Globus pallidus (tissue), 1 donor: ENCODE measurements at places on chromosomes 5 and 9.
A peak's percentile ranks its signal among the peaks of the same experiment; 100 is the strongest.

DNA sequence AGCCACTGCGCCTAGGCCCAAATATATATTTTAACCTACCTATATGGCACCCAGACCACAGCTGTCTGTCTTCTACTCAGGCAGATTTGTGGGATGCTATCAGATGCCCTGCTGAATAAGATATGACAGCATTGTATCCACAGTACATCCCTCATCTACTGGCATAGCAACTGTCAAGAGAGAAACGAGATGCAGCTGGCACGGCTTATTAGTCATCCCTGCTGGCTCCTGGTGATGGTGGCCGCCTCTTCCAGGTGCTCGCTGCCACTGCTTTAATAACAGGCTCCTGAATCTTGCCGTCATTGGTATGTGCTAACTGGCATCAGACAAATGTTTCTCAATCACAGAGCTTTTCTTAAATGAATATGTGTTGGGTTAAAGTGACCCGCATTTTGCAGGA, 34.0 kb downstream of the B4GALT1 start:
- no peak for DNase-seq

GRCh38 chr5:73792687-73793320, 166.8 kb downstream of the ARHGEF28 start:
- DNase-seq, result peak; percentile 63

DNA sequence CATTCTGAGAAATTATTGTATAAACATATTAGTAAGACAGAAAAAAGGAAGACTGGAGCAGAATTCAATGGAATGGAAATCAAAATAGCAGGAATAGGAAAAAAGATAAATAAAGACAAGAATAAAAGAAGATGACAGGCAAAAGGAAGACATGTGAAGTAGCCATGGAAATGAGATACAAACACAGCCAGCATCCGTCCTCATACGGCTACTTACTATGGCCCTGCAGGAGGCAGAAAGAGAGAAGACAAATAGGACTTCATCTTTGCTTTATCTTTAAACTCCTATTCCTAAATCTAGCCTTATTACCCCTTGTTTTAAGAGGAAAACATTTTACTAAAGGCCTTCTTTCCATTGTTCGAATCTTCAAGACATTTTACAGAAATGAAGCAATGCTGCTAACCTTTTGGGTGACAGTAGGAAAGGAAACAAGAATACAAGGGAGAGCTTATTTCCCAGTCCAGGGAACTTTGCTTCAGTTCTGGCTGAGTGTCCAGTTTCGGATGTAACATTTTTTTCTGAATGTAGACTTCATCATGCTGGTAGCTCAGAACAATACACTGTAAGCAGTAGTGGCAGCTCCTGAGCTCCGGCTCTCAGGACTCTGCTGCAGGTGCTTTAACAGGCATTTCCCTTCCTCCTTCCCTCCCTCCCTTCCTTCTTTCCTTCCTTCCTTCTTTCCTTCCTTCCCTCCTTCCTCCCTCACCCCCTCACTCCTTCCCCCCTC, 106.4 kb upstream of the SLC12A2 start:
- DNase-seq, result no peak

GRCh38 chr9:95109456-95109855, 208.1 kb downstream of the FANCC start:
- no peak for DNase-seq

DNA sequence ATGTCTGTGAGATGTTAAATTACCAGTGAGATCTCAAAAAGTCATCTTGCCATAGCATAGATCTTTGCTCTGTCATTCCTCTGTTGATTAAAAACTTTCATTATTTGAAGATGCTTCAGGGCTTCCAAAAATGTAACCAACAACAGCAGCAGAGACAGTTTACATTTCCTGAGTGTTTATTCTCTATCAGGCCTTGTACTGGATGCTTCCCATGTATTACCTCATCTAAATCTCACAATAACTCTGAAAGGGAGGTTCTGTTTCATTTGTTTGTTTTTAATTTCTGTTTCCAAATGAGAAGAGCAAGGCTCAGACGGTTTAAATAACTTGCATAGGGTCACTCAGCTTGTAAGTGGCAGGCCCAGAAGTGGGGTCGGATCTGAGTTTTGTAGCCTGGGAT, 45.2 kb downstream of the MRRF start:
- DNase-seq, result no peak

DNA sequence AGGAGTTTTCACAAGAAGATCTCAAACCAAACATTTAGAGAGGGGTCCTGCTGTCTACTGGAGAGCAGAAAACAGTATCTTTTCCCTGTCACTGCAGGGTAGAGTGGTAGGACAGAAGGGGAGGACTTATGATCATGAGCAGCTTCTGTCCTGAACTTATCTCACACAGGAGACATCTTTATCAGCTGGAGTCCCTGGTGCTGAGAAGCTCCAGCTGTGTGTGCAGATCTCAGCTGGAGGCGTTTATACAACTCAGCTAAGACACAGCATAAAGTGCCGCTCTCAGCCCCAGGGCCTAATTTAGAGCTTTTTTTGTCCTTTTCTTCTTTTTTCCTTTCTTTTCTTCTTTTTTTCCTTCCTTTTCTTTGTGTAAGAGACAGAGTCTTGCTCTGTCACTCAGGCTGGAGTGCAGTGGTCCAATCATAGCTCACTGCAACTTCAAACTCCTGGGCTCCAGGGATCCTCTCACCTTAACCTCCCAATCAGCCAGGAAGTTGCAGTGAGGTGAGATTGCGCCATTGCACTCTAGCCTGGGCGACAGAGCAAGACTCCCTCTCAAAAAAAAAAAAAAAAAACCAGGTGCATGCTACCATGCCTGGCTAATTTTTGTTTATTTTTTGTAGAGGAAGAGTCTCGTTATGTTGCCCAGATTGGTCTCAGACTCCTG, 31.9 kb downstream of the CCDC125 start:
- no peak for DNase-seq

DNA sequence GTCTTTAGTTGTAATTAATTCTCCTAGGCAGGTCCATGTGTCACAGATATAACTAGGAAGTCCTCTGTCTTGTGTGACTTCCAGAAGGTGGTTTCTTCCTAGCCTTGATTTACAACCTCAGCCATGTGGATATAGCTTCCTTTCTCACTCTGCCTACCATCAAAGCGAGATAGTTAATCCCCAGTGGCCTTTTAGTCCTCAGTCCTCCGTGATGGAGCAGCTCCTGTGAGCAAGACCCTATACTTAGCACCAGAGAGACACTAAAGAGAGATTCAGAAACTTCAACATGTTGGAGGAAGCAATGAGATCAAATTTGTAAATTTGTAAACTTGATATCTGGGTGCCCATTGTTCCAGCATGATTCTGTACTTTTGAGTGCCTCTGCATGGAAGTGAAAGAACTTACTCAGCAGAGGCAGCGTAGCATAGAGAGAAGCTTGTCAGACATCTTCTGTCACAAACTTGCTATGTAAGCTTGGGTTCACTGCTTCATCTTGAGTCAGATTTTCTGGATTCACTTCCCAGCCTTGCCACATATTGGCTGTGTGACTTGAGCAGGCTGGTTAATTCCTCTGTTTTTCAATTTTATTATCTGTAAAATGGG, 170.2 kb upstream of the NR3C1 start:
- DNase-seq, result peak; percentile 24

DNA sequence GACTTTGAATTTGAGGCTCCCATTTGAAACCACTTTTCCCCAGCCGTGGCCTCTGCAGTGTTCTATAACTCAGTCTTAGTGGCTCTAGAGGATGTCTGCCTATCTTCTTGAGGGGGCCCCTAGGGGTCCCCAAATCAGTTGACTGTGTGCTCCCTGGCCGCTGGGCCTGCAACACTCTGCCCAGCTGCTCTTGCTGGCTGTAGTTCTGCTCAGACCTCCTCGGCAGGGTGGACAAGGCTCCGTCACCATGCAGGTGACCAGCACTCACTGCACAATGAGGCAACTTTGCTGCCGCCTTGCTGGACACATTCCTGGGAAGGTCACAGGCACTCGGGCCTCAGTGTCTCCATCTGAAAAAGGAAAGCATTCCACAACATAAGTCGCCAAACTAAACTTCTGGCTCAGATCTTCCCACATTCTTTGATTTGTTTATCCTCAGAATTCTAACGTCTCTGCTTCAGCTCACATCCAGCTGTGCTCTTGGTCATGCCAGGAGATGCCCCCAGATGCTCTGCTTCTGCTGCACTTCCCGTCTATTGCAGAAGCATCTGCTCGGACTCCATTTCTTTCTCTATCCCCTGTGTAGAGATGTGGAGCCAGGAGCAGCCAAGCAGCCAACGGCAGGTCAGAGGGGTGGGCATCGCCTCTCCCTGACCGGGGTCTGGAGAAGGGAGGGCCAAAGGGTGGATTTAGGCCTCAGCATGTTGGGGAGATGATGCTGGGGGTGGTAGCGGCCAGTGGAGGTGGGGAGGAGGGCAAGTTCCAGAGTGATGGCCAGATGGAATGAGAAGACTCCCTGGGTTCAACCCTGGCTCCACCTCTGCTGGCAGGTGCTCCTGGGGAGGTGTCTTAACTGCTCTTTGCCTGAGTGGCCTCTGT, 133.6 kb downstream of the MVB12B start:
- DNase-seq, result no peak

DNA sequence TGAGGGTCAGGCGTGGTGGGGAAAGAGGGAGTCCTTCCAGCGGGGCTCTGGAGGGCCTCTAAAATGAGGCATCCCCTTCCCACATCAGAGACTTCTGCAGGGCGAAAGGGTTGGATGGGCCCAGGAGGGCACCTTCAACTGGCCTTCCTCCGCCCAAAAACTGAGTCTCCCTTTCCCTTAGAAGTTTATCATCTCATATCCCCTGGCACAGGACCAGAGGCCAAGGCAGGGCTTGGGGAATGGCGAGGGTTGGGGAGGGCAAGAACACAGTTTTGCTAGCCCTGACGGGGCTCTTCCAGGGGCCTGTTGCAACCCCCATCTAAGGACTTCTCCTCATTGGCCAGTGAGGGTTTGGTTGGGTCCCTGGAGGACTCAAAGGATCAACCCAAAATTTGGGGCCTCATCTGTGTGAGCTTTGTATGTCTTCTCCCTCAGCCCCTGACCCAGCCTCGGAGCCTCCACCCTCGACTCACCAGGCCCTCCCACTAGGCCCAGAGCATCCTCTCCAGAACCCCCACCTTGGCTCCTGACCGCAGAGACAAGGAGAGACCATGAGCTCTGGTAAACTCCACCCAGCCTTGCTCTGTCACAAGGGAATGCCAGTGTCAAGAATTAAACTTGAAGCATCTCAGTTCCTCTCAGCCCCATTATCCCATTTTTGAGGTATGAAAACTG, 24.1 kb downstream of the AQP7 start:
- no peak for DNase-seq

DNA sequence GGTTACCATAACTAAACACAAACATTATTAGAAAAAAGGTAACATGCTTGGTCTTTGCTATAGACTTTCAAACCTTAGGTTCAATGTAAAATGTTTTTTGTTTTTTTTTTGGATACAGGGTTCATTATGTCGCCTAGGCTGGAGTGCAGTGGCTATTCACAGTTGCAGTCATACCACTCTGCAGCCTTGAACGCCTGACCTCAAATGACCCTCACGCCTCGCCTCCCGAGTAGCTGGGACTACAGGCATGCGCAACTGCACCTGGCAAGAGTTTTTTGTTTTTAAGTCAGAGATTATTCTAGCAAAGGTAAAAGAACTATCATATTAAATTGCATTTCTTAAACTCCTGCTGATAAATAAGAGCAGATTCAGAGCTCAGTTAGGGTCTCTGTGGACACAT, 55.1 kb upstream of the NR5A1 start:
- no peak for DNase-seq

DNA sequence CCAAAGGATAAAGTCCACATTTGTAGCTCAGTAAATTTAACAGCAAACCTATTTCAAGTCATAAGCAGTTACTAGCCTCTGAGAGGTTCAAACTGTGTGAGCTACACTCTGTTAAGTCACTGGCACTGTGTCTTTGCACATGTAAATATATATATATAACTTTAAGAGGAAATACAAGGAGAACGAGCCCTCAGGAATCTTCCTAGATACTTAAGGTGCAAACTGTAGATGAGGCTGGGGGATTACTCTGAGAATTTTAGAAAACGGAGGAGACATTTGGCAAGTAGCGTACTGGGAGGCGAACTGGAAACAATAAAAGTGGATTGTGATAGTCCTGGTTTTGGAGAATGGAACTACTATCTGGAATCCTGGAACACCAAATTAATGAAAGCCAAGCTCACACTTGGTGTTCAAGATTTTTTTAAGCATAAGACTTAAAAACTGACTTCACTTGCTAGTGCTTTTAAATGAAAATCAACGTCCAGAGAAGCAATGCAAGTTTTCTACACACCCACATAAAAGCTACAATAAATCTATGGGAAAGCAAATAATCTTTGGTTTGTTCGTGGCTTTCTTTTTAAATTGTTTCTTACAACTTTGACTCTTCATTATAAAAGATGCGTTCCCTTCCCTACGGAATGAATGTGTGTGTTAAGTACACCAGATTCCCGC, 1057.0 kb upstream of the DMAC1 start:
- peak; percentile 69 for DNase-seq

DNA sequence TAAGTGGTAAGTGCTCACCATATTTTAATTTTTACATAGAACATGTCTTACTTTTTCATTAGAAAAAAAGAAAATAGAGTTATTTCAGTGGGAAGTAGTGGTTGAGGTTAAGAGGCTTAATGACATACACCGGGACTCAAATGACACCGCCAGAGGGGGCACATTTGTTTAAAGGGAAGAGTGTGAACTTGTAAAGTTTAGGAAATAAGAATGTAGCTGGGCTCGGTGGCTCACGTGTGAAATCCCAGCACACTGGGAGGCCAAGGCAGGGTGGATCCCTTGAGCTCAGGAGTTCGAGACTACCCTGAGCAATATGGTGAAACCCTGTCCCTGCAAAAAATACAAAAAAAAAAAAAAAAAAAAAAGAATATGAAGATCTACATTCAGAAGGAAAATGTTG, 43.4 kb upstream of the TNFAIP8 start:
- no peak for DNase-seq

- no peak for DNase-seq
Measured at GRCh38 chr5:169351721-169352120, 50.8 kb upstream of the SLIT3 start.

GRCh38 chr5:1431896-1432295, 13.3 kb downstream of the SLC6A3 start:
- no peak for DNase-seq

GRCh38 chr5:127962491-127962890, 121.1 kb upstream of the SLC12A2 start:
- DNase-seq, result no peak

DNA sequence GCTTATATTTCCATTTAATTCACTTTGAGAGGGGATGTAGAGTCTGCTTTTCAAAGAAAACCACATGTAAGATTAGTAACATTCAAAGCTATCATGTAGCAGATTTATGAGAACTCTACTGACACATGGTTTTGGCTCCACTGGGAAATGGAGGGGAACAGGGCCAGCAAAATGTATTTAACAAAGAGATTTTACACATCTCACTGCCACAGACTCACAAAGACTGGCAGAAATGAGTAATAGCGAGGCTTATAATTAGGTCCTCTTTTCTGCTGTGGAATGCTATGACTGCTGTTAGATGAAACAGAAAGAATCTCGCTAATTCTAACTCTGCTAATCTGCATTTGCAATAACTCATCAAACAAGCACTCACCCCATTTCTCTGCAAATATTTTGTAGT, 4.5 kb downstream of the DAP start:
- no peak for DNase-seq

GRCh38 chr9:113220467-113221002, 542 bp downstream of the FKBP15 start:
- DNase-seq, result no peak

- DNase-seq, result no peak
Measured at GRCh38 chr9:71147368-71147767, 25.9 kb upstream of the TRPM3 start.
